ENCODE measurements at places on chromosomes 3 and 15.

GRCh38 chr3:111218615-111219014 lies 147.0 kb downstream of the NECTIN3 start:
- DNase-seq: no peak

- no peak for DNase-seq
Measured at GRCh38 chr15:100111125-100112060, 230.4 kb downstream of the ADAMTS17 start.

DNA sequence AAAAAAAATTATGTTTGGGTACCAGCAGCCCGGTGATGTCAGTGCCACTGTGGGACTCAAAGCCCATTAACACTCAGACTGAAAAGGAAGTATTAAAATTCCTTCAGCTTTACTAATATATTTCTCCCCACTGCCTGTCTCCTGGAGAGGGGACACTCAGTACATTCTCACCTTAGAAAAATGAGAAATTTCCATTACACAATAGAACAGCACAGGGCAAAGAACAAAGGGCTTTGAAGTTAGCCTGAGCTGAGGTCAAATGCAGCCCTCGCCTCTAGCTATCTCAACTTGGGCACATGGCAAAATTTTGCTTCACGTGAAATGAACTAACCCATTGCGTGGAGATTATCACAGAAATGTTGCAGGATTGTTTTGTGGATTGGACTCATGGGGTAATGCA lies 80.8 kb downstream of the RARB start:
- no peak for DNase-seq

- no peak for DNase-seq
Measured at GRCh38 chr15:69910514-69910913, 187.2 kb downstream of the TLE3 start.

GRCh38 chr3:62361824-62362223 lies 11.5 kb downstream of the FEZF2 start:
- DNase-seq: no peak

DNA sequence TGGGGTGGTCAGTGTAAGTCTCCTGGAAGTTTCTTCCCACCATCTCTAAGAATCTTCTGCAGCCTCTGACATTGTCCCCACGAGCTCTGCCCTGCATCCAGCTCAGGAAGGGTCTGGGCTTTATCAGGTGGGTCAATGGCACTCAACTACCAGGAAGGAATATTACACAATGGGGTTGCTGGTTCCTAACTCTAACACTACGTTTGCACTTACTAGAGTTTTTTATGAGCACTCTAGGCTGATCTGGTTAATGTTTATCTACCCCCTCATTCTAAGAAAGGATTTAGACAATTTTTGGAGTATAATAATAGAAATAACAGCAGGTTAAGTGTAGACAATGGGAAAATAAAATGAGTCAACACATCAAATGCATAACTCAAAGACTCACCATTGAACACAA lies 411.1 kb upstream of the RGMA start:
- DNase-seq: no peak

DNA sequence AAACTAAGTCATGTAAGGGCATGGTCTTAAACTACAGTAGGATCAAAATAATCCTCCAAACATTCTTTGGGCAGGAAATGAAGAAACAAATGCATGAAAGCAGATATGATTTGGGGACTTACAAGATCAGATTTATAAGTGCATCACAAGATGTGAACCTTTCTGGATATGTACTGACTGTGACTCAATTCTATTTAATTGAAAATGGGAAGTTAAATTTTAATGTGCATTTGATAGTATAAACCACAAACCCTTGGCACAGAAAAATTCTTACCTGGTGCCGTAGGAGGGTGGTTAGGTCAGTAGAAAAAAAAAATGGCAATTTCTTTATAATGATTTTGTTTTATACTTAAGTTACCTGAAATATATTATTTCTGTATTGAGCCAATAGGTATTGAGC lies 262.5 kb upstream of the TGFBR2 start:
- DNase-seq: no peak

DNA sequence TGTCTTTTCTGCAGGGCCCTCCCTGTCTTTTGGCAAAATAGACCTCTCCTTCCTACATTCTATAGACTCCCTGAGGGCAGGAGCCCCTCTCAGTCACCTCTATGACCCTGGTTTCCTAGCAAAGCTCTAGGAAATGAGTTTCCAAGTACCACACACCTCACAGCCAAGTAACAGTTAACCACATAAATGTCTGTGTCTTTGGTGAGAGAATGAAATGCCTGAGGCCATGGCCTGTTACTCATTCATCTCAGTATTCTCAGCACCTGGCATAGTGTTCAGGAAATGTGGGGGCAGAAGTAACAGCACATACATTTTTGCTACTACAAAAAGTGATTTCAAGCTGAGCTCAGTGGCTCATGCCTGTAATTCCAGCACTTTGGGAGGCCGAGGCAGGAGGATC lies 21.0 kb downstream of the RFT1 start:
- DNase-seq: no peak

- no peak for DNase-seq
Measured at GRCh38 chr15:66611257-66612053, 45.7 kb upstream of the LCTL start.

- no peak for DNase-seq
Measured at GRCh38 chr3:127771746-127772145, 50.6 kb downstream of the MGLL start.

- DNase-seq: no peak
Measured at GRCh38 chr3:25452192-25452591, 24.1 kb downstream of the RARB start.

DNA sequence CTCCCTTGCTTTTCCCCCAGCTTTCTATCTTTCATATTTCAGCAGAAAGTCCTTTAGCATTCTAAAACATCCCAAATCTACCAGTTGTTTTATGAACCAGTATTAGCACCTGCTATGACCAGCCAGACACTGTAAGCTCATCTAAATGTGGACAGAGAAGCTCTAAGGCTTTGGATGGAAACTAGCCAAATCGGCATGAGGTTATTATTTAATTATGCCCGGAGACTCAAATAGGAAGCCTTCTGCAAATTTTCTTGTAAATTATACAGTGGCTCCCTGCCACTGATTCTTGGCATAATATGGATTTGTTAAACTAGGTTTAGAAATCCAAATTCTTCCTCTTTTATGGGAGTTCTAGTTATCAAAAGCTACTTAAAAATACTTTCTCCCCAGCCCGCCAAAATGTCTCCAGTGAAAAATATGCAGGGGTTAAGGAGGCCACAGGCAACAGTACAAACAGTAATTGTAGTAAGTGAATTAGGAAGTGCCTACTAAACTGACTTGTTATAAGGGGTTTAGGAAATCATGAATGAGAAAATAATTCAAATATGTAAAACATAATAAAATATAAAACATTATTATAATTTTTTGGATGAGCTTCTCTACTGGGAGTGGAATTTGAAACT lies 15.4 kb downstream of the MYH15 start:
- no peak for DNase-seq

DNA sequence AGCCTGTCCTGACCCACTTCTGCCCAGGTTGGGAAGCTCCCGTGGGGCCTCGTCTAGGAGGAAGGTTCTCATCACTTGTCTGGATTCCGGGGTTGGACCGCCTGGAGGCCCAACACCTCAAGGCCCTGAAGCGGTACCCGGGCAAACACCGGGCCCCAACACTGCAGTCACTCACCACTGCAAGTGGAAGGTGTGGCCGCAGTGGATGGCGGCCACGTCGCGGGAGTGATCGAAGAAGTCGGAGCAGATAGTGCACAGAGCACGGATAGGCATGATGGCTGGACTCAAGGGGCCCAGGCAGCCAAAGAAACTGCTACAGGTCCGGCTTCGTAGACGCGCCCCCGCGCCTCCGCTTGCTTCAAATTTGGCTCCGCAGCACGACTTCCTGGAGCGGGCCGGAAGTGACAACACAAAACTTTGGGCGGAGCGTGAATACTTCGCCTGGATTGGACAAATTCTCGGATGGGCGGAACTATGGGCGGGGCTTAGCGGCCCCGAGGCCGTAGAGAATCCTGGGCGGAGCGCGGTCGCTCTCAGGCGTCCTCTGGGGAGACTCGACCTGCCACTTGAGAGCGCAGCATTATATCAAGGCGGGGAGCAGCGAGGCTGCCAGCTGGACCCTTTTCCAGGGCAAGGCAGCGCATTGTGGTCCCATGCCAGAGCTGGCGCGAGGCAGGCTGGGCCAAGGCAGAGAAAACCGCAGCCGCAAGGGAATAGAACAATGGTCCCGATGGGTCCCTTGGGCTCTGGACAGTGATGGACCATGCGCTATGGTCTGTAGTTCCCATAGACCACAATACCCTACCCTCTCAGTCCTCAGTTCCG lies at the start of gene TRAIP:
Gene TRAIP, minus strand, starts transcription at position 384 of the 825 bp plus-strand sequence. Its CDS starts 111 bp downstream, at position 273.
- peak; percentile 85 for DNase-seq

GRCh38 chr3:134761213-134761612 lies 33.8 kb upstream of the EPHB1 start:
- DNase-seq: no peak

DNA sequence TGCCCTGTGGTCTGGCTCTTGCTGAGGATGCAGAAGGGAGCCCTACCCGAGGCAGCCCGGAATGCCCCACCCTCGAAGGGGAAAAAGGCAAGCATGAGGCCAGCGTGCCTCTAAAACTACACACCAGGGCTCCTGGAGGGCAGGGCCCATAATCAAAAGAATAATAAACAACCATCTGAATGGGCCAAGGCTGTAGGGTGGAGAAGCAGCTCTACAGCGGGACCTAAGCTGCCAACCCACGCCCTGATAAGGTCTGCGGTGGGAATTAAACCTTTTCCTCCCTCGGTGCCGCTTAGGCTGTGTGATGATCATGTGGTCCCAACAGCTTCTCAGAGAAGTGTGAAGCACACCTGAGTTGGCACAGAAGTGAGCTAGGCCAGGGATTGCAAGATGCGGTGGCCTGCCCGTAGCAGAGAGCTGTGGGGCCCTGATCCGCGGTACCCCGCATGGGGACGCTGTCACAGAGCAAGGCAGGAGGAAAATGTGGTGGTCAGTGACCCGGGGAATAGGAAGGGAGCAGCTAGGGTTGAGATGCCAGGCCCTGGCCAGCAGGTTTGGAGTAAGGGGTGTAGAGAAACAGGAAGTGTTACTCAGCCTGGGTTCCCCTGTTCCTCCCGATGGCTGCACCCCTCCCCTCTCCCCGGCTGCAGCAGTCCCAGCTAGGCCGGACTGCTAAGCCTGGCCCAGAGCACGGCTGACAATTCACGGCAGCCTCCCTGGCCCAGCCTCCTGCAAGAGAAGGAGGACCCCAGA lies 1.1 kb upstream of the C15orf62 start:
- DNase-seq: no peak

Measured in NCI-H510A treated with DMSO at 0.1 percent for 48 hours (cell line).